ENCODE measurements at places on chromosomes 12 and 14.

GRCh38 chr12:74292351-74293194 lies 245.1 kb upstream of the ATXN7L3B start:
- DNase-seq, result no peak

- DNase-seq, result no peak
These were observed 117.5 kb downstream of the UNC79 start for GRCh38 chr14:93548102-93548843.

DNA sequence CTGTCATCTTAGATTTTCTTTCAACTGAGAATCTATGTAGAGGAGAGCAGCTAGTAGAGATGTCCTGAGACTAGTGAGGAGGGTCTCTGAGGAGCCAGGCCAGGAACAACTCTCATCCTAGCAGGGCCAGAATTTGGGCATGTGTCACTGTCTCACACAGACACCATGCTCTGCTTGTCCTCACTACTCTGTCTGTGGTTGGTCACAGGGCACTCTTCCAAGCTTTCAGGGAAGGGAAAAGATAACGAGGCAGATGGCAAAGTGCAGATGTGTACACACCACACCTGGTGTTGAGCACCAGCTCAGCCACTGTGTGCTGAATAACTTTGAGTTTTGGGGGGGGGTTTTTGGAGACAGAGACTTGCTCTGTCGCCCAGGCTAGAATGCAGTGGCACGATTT lies 2.5 kb downstream of the SSPN start:
- no peak for DNase-seq

DNA sequence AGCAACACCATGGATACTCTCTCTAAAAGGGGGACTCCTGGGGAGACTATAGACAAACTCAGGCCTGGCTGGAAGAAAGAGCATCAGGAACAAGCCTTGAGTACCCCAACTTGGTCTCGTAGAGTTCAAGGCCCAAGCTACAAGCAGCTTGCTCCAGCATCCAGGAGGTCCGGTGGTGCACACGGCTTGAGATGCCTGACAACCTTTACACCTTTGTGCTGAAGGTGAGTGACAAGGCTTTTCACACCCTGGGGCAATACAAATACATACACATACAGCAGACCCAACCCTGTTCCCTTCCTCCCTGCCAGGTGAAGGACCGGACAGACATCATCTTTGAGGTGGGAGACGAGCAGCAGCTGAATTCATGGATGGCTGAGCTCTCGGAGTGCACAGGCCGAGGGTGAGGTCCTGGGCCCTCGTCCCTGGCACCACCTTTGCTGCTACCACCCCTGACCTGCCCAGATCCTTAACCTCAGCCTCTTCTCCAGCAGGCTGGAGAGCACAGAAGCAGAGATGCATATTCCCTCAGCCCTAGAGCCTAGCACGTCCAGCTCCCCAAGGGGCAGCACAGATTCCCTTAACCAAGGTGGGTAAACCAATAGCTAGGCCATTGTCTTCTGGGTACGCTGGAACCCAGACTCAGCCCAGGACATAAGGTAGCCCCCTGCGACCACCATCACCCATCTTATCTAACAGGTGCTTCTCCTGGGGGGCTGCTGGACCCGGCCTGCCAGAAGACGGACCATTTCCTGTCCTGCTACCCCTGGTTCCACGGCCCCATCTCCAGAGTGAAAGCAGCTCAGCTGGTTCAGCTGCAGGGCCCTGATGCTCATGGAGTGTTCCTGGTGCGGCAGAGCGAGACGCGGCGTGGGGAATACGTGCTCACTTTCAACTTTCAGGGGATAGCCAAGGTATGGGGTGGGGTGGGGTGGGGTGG lies 41.2 kb downstream of the SH2B3 start:
- no peak for DNase-seq

GRCh38 chr12:119857041-119857591 lies 20.0 kb downstream of the CIT start:
- DNase-seq, result no peak

GRCh38 chr12:69150796-69151127 lies 88.6 kb upstream of the CPSF6 start:
- no peak for DNase-seq

- no peak for DNase-seq
These were observed 131.4 kb downstream of the BBS10 start for GRCh38 chr12:76216585-76217472.

- no peak for DNase-seq
These were observed 41.9 kb downstream of the CYP46A1 start for GRCh38 chr14:99725774-99726537.

Measured in NCI-H1436 treated with DMSO at 0.1 percent for 48 hours (cell line).